ENCODE measurements at places on chromosomes 1 and 21.

- DNase-seq, result peak; percentile 70
These were observed 9.8 kb upstream of the MDM4 start for GRCh38 chr1:204506201-204506968.

GRCh38 chr1:7578206-7578605 lies 192.9 kb upstream of the VAMP3 start:
- DNase-seq, result no peak

GRCh38 chr1:201739492-201740085 lies 89.4 kb upstream of the IPO9 start:
- DNase-seq, result peak; percentile 61

DNA sequence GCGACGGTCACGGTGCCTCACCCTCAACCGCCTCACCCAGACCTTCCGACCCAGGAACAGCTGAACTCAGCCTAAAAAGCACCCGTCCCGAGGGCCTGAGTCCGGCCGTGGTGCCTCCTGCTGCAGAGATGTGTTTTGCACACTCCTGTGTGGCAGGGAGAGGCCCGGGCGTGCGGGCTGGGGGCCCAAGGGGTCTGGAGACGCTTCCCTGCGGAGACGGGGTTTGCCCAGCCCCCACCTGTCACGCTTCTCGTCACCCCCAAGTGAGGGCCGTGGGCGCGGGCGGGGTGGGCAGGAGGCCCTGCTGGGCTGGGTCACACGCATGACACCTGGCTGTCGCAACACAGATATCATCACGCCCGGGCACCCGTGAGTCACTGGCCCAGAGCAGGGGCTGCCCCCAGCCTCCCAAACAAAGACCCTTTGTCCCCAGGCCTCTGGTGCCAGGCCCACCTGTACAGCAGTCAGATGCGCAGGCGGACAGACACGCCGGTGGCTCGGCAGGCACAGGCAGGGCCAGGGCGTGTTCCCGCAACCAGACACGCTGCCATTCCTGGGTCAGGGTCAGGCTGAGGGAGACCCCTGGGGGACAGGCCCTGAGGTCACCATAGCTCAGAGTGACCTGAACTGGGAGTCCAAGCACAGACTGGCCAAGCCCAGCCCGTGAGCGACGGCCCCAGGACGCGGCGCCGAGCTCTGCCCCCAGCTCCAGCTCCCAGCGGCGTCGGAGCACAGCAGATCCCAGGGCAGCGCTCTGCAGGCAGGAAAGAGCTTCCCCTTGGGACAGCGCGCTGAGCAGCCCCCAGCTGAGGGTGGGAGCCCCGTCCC lies 6.1 kb downstream of the B3GALT6 start:
- no peak for DNase-seq

DNA sequence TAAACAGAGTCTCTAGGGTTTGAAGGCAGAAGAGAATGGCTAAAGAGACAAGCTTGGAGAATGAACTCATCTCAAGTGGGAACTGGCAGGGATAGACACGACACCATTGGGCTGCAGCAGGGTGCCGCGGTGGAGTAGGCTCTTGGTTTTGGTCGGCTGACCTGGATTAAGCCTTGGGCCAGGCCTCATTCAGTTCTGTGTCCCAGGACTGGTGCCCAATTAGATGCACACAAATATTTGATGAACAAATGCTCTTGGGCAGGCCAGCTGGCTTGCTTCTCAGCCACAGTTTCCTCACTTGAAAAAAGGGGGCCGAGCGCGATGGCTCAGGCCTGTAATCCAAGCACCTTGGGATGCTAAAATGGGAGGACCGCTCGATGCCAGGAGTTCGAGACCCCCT lies 53.4 kb upstream of the CITED4 start:
- no peak for DNase-seq

GRCh38 chr1:116426401-116426800 lies 53.4 kb downstream of the ATP1A1 start:
- DNase-seq, result no peak

GRCh38 chr21:32803651-32804050 lies 32.1 kb upstream of the PAXBP1 start:
- no peak for DNase-seq

- peak; percentile 37 for DNase-seq
These were observed 99.9 kb downstream of the XCL2 start for GRCh38 chr1:168443899-168444298.

DNA sequence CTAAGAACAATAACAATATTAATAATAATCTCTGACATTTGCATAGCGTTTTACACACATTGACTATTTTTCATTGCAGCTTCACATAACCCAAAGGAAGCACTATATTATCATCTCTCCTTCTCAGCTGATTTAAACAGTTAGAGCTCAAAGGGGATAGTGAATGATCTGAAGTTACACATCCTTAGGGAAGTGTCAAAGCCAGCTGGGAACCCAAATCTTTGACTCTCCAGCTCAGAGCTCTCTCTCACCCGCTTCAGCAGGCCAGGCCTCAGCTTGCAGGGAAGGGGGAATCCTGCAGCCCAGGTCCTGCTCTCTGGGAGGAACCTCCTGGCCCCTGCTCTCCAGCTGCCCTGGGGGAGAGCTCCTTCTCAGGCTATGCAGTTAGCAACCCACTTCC lies 26.3 kb downstream of the PLEKHA6 start:
- DNase-seq, result no peak

GRCh38 chr1:53078333-53079101 lies 16.5 kb downstream of the PODN start:
- no peak for DNase-seq

DNA sequence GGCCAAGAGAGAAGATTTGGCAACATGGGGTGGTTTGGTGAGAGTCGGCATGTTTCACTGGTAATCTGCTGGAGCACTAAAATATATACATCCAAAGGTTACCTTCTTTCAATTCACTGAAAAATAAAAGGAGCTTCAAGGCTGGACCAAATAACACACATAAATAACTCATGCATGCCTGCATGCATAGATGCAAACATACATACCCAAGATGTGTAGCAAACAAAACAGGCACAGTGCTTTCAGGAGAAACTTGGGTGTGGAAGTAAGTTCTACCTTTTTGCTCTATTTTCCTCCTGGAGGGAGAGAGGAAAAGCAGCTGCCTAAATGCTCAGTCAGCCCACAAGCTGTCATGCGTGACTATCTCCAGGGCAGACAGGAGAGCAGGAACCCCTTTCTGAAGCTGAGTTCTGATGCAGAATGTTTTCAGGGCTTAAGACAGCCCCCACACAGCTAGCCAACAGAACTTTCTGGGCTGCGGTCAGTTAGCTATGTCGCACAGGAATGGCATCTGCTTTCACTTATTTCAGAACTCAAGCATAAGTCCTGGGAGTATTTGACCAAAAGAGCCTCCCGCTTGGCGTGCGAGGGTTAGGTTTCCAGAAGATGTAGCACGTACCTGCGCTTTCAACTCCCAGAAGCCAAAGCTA lies 166.2 kb downstream of the TOMM20 start:
- DNase-seq, result no peak

DNA sequence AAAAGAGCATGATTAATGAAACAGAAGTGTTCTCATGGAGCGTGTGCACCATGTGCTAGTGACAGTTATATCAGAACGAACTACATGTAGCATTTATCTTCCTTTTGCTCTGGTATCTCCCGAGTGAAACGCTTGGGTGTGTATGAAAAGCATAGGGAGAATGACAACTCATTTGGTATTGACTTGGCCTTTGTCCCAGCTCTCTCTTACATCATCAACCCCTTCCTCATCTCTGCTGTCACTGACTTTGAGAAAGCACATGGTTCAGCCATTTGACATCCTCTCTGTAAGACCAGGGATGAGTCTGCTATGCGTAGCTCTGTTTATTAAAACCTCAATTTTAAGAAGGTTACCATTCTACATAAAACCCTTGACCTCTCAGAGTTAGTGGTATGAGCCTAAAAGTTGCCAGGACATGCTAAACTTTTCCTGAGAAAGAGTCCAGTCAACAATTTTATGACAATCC lies 201.0 kb downstream of the NRIP1 start:
- no peak for DNase-seq

GRCh38 chr1:246420300-246420699 lies 86.8 kb downstream of the SMYD3 start:
- no peak for DNase-seq

- DNase-seq, result peak; percentile 83
These were observed 38.2 kb downstream of the URB2 start for GRCh38 chr1:229664133-229664689.

DNA sequence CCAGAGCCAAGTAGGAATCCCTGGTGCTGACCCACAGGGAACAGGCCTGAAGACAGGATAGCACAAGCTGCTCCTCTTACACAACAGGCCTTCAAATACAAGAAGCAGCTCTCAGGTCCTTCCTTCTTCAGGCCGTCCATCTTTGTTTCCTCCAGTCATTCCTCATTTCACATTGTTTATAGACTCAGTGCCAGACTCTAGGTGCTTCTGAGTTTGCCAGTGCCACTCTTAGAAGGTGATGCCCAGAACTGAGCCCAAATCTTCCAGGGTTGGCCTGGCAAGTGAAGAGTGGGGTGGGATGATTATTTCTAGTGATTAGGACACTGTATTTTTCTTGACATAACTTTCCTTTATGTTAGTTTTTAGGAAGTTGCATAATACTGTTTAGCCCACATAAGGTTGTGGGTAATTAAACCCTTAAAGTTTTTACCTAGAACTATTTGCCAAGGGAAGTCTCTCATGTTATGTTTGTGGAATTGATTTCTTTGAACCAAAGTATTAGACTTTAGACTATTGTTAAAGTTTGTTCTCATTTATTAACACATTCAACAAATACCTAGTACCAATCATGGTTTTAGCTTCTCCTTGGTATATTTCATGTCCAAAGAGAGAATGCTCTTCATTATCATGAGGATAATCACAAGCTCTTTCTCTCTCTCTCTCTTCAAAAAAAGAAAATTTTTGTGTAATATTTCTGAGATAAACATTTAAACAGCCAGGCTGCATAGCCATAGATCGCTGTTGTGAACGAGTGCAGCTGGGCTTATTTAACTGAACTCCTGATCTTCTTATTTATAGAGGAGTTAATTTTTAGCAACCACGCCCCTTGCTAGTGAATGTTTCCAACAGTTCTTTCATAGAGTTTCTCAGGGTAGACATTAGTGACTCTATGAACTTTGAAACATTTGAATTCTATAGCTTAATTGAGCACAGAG lies 47.7 kb downstream of the PGM1 start:
- no peak for DNase-seq

DNA sequence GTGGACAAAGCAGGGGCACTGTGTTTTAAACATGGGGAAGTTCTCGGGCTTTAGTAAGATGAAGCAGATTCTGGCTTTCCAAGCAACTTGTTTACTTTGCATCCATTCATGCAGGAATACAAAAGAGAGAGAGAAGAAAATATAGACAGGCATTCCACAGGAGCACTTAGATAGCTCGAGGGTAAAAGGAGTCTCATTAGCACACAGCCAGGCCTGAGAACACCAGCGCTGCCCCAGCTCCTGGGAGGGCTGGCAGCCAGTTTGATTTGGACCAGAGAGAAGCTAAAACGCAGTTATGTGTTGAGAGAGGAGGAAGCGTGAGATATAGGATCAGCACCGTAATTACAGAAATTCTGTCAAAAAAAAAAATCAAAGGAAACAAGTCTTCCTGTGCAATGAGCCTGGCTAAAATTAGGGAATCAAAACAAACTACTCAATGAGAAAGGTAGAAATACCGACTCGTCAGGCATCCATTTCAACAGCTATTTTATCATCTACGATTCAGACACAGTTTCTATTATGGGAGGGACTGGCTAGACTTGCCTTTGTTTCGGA lies 68.2 kb downstream of the CLSTN1 start:
- no peak for DNase-seq

GRCh38 chr1:57474137-57474750 lies 50.4 kb upstream of the DAB1 start:
- no peak for DNase-seq

DNA sequence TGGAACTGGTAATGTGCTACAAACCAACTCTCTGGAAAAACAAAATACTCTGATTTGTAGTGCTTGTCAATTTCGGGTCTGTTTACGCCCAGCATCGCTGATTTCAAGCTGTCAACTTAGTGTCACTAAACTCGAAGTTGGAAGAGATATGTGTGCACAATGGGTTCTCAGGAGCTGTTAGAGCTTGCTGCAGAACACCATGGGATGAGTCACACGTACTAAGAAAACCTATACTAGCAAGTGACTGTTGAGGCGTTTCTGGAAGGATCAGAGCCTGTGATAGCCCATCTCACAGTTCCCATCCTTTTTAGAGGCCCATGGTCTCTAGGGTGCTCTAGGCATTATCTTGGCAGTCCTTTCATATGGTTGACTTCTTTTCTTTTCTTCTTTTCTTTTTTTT lies 14.3 kb downstream of the GMEB1 start:
- no peak for DNase-seq

- no peak for DNase-seq
These were observed 34.1 kb downstream of the PDPN start for GRCh38 chr1:13617773-13618172.

GRCh38 chr1:94701796-94702441 lies 118.2 kb upstream of the SLC44A3 start:
- no peak for DNase-seq

- DNase-seq, result no peak
These were observed 17.7 kb downstream of the PLA2G5 start for GRCh38 chr1:20087668-20088067.

GRCh38 chr1:111183308-111184069 lies 17.0 kb downstream of the DENND2D start:
- DNase-seq, result no peak

DNA sequence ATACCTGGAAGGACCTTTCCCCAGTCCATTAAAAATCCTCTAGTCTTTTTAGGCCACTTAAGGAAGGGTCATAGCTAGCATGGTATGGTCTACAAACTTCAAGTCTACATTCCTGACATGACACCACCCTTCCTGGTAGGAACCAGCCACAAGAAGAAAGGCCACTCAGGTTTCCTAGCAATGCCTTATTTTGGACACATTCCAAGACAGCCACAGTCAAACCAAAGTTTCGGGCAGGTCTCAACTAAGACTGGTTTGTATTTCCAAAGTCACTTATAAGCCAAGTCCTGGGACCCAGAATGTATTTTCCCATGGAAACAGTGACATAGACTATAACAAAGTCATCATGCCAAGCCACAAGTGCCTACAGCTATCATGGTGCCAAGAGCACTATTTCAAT lies 50.6 kb upstream of the SLC44A3 start:
- DNase-seq, result no peak

- no peak for DNase-seq
These were observed 421.8 kb downstream of the PTBP2 start for GRCh38 chr1:97143236-97143882.

GRCh38 chr1:184050636-184051035 lies 894 bp upstream of the TSEN15 start:
- no peak for DNase-seq

- no peak for DNase-seq
These were observed 2.6 kb downstream of the PDE4B start for GRCh38 chr1:65795311-65795710.

DNA sequence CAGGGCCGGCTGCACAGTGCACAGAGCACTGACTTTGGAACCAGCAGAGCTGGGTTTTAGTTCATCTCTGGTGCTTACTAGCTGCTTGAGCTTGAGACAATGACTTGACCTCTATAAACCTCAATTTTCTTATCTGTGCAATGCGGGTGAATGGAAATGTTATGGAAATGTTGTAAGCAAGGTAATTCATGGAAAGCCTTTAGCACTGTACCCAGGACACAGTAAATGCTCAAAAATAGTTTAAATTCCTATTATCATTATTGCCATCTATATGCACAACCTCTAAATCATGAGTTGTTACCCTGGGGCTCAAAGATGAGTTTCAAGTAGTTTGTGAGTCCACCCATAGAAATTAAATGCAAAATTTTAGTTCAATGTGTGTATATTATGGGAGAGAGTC lies 99.5 kb downstream of the CSMD2 start:
- no peak for DNase-seq

All from activated naive CD8-positive, alpha-beta T cell treated with anti-CD3 and anti-CD28 coated beads for 36 hours (primary cell).